ENCODE measurements at places on chromosomes 11 and 22. TPM values are rescaled to one million over a fixed set of nuclear protein-coding genes. Genes with fewer than 3 reads are reported as not detected.

DNA sequence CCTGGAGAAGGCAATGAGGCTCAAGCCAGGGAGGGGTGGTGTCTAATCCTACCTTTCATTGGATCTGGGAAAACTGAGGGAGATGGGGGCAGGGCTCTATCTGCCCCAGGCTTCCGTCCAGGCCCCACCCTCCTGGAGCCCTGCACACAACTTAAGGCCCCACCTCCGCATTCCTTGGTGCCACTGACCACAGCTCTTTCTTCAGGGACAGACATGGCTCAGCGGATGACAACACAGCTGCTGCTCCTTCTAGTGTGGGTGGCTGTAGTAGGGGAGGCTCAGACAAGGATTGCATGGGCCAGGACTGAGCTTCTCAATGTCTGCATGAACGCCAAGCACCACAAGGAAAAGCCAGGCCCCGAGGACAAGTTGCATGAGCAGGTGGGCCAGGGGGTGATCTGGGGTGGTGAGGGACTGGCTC is at the start of gene FOLR1:
FOLR1 (plus strand) TSS at position 180 of the 421 bp plus-strand sequence; CDS start at position 214, 34 bp downstream.
- DNase-seq = no peak

DNA sequence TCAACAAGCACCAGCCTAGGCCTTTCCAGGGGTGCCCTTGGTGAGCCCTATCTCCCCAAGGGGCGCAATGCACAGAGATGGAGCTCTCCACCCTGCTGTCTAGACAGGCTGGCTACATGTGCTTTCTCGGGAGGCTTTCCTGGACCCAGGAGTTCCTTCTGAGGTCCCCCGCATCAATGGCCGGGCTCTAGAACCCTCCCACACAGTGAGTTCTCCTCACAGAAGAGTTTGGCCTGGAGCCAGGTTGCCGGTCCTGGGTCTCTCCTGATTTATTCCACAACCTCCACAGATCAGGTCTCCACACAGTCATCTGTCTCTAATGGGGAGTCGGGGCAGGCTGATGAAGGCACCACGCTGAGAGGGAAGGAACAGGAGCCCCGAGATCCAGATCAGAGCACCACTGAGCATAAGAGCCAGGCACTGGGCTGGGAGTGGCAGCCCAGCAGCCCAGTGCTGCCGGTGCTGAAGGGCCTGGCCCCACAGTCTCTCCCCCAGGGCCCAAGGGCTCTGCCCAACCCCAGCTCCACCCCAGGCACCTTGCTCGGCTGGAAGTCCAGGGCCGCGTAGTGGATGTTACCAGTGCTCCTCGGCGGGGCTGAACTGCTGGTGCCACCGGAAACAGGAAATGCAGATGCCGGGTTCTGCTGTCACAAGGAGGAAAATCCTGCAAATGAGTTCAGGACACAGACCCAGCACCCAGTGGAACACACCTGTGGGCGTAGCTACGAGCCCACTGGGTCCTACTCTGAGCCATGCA is 44.7 kb downstream of the GAB4 start:
- DNase-seq = no peak

KCNK7 gene
- total RNA-seq = not detected

TNNT3 gene
- total RNA-seq = 4.4 TPM

DNA sequence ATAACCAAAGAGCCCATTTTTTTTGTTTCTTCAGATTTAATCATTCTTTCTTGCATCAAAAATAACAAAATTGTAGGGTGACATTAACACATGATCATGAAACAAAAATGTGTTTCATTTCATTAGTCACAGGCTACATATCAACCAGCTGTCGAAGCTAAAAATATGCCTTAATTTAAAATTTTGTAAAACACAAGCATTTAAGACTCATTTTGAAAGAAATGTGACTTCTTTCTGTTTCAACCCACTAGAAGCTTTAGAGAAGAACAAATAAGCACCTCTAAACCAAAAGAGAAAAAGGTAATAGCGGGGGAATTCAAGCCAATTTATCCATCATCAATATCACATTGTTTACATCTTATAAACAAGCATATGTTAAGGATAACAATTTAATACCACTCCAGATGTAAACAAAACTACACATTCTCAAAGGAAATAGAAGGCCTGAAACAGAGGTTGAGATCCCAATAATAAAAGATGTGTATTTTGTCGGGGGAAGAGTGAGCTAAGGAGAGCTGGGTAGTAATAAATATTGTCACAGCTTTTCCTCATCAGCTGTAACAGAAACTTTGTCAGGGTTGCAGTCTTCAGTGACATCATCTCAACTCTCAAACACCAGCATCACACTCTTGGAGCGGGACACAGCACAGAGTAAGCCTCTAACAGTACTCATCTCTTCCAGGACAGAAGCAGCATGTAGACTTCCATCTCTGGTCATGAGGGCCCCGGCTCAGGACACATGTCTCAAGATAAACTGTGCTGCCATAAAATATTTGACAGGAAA is 42.0 kb downstream of the ALG9 start:
- DNase-seq = no peak

- DNase-seq = no peak
Measured at GRCh38 chr11:113203141-113203753, 111.1 kb upstream of the TTC12 start.

FGF3 gene
- 2.5 TPM for total RNA-seq

TEX54 gene
- not detected for total RNA-seq
